Camera-type eye (tissue), 1 donor: ENCODE measurements at places on chromosomes 7 and 10. TPM values are rescaled to one million over a fixed set of nuclear protein-coding genes. Genes with fewer than 3 reads are reported as not detected.

Gene PNLIP
- not detected for total RNA-seq

Gene CTBP2
- total RNA-seq, result 121 TPM

Gene ADAMTS14
- 5.2 TPM for total RNA-seq

Gene EXOC6
- total RNA-seq, result 53.5 TPM

Gene CCDC3
- 13.0 TPM for total RNA-seq

Gene LRRC61
- total RNA-seq, result 26.6 TPM

Gene KNDC1
- 8.6 TPM for total RNA-seq

Gene ABCC2
- 3.4 TPM for total RNA-seq

Gene TMEM106B
- total RNA-seq, result 105 TPM

Gene SLC29A4
- total RNA-seq, result 24.8 TPM

Gene ZNF365
- 2.9 TPM for total RNA-seq

Gene ECHDC3
- 15.7 TPM for total RNA-seq

Gene PALD1
- 11.7 TPM for total RNA-seq

Gene OPN4
- not detected for total RNA-seq

Gene RPEL1
- not detected for total RNA-seq

Gene CC2D2B
- 2.5 TPM for total RNA-seq

Gene ZNF12
- 45.3 TPM for total RNA-seq

Gene PILRA
- total RNA-seq, result 1.8 TPM

Gene RBM48
- total RNA-seq, result 33.0 TPM

Gene CALCR
- 0.38 TPM for total RNA-seq

Gene DIP2C
- total RNA-seq, result 39.2 TPM

Gene STEAP4
- 20.4 TPM for total RNA-seq

Gene EXOC4
- 180 TPM for total RNA-seq

Gene ZNF239
- total RNA-seq, result 11.5 TPM

Gene SLC16A9
- 32.4 TPM for total RNA-seq

Gene SPDYE5
- 0.22 TPM for total RNA-seq

Gene PKD1L1
- 2.1 TPM for total RNA-seq

Gene CTTNBP2
- 19.7 TPM for total RNA-seq

Gene MYH16
- total RNA-seq, result not detected

Gene NUDT1
- total RNA-seq, result 16.6 TPM

Gene C10orf53
- total RNA-seq, result not detected

Gene C7orf57
- 0.22 TPM for total RNA-seq

Gene ZDHHC4
- 60.5 TPM for total RNA-seq

Gene ACTL6B
- total RNA-seq, result 14.7 TPM

Gene MALRD1
- 6.2 TPM for total RNA-seq
